H1 (cell line): ENCODE measurements at places on chromosomes 4 and X. TPM values are rescaled to one million over a fixed set of nuclear protein-coding genes. Genes with fewer than 3 reads are reported as not detected.

DNA sequence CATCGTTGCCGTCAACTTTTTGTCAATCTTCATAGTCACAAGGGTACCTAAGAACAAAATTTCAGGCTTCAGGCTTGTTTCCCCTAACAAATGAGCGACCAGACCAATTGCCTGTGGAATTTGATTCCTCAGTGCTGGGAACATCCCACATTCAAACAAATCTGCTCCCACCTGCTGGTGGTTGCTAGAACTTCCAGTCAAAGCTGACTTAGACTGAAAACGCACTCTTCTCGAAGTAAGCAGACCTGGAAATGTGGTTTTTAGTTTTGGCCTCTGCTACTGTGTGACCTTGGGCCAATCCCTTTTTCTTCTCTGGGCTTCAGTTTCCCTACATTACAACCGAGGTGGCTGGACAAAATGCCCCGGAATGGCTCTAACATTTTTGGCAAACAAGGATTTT lies 1.8 kb upstream of the GABRQ start:
- no peak for DNase-seq
- no peak overlapping the region for H3K4me3 ChIP-seq
- H3K36me3 ChIP-seq = no peaks in the 10 kb centered on the region
- peaks cover 13% of the 10 kb centered on the region for H3K4me1 ChIP-seq

CCKAR gene
- not detected in 2 replicates for total RNA-seq

GRCh38 chr4:132901224-132901623 lies 247.9 kb upstream of the PCDH10 start:
- no peak overlapping the region for H3K27ac ChIP-seq
- DNase-seq = no peak

- no peak overlapping the region for H3K27ac ChIP-seq
- H3K27me3 ChIP-seq = no peaks in the 10 kb centered on the region
- no peaks in the 10 kb centered on the region for H3K36me3 ChIP-seq
- no peak for DNase-seq
- H3K4me3 ChIP-seq = no peak overlapping the region
Observed at GRCh38 chr4:98510340-98510739, 148.1 kb downstream of the TSPAN5 start.

DNA sequence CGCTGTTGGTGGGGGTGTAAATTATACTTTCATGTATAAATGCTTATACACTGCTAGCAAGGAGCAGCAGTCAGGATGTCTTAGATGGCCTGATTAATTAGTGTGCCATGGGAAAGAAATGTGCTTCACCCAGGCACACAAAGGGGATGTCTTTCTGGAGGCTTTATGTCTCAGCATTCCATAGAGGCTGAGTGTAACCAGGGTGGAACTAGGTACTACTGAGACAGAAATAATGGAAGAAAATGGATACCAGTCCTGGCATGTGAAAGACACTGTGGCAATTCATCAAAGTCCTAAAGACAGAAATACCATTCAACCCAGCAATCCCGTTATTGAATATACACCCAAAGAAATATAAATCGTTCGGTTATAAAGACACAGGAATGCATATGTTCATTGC lies 52.5 kb downstream of the PF4 start:
- H3K27ac ChIP-seq = no peak overlapping the region
- H3K36me3 ChIP-seq = no peaks in the 10 kb centered on the region
- H3K4me1 ChIP-seq = no peaks in the 10 kb centered on the region

DNA sequence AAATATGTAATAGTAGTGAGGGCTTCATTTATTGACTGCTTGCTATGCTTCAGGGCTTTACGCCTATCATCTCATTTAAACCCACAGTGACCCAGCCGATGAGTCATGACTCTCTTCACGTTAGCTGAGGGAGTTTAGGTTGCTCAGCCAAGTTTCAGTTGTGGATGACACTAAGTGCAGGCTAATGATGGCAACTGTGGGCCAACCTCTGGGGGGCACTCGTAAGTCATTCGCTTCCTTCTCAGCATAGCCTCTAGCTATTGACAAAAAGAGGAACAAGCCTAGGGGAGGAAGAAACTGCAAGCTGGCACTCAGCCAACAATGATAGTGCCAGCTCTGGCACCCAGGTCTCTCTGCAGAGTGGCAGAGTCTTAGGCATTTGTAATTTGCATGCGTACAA lies 325.0 kb downstream of the ARHGAP10 start:
- H3K27me3 ChIP-seq = no peaks in the 10 kb centered on the region
- H3K4me3 ChIP-seq = no peak overlapping the region
- no peak for DNase-seq
- H3K36me3 ChIP-seq = no peaks in the 10 kb centered on the region

CLCN4 gene
- total RNA-seq = 7.5 and 11.2 TPM in 2 replicates

AMER1 gene
- 9.4 and 10.2 TPM in 2 replicates for total RNA-seq

DNA sequence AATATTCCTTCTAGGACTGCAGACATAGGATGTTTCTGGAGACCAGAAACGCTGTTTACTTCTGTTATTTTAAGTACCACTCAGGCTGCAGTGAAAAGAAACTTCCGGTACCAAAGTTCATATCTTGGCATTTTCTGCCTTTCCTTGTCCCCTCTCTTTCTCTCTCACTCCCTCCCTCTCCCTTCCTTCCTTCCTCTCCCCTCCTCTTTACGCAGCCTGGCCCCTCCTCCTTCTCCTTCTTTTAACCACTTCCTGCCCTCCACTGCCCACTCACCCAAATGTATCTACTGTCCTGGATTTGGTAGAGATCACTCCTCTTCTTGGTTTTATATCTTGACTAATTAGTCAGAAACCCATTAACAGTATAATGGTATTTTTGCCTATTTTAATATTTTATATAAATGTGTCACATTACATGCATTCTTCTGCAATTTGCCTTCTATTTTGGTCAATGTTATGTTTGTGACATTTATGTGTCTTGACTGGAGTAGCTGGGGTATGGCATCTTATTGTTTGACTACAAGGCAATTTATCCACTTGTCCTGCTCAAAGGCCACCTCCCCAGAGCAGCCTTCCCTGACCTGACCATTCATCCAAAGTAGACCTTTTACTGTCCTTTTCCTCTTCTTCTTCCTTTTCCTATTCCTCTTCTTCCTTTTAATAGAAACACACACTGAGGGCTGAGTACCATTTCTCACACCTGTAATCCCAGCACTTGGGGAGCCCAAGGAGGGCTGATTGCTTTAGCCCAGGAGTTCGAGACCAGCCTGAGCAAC lies 56.9 kb downstream of the BCOR start:
- no peak for DNase-seq
- no peaks in the 10 kb centered on the region for H3K27me3 ChIP-seq

GYPB gene
- total RNA-seq = not detected in 2 replicates

DNA sequence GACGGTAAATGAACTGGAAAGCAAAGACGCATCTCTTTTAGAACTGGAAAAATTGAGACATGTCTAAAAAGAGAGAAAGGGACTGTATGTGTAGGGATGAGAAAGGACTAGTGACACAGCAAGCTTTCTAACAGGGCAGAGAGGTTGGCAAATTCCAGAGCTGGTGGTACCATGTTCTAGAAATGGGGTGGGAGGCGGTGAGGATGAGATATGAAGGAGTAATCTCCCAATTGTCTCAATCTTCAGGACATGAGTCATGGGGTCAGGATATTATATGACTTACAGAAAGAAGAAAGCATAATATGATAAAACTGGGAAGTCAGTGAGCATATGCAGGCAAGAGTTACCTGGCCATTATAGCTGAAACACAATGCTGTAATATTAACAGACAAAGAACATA lies 14.2 kb downstream of the TAB3 start:
- no peaks in the 10 kb centered on the region for H3K4me1 ChIP-seq
- H3K36me3 ChIP-seq = no peaks in the 10 kb centered on the region
- no peak overlapping the region for H3K27ac ChIP-seq
- no peak for DNase-seq
- no peaks in the 10 kb centered on the region for H3K27me3 ChIP-seq

FDCSP gene
- not detected in 2 replicates for total RNA-seq

- no peaks in the 10 kb centered on the region for H3K36me3 ChIP-seq
- H3K4me1 ChIP-seq = no peaks in the 10 kb centered on the region
- H3K4me3 ChIP-seq = no peak overlapping the region
- no peak overlapping the region for H3K27ac ChIP-seq
- DNase-seq = no peak
Observed at GRCh38 chr4:181258569-181258968, 984.6 kb upstream of the TENM3 start.

STIM2 gene
- total RNA-seq = 20.1 and 22.9 TPM in 2 replicates

GRCh38 chr4:107654694-107655093 lies 65.3 kb downstream of the PAPSS1 start:
- no peak for DNase-seq
- peaks cover 11% of the 10 kb centered on the region; the same call in 1 of the 2 replicates for H3K36me3 ChIP-seq
- no peaks in the 10 kb centered on the region for H3K27me3 ChIP-seq
- no peak overlapping the region for H3K27ac ChIP-seq
- H3K4me1 ChIP-seq = peaks cover 2% of the 10 kb centered on the region; the same call in 1 of the 2 replicates

TCEAL2 gene
- total RNA-seq = 15.1 and 15.7 TPM in 2 replicates

EVC2 gene
- 5.9 and 6.4 TPM in 2 replicates for total RNA-seq

DNA sequence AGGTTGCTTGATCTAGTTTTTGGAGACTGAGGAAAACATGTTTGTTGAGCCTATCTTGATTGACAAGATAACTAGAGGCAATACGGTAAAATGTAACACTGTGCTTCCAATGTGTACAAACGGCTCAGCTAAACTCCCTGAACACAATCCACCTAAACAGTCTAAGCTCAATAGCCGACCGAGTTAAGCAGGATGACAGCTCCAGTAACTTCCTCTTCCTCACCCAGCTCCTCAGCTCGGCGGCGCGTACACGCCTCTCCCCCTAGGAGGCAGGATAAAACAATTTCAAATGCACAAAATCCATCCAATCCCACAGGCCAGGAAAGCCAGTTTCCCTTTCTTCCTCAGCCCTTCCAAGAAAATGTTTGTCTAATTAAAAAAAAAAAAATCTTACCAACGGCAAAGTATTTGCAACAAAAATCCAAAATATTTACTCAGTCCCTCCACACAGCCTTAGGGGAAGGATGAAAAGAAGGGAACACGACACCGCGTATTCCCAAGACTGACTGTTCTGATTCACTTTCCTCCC lies 1.0 kb downstream of the CNOT6L start:
- no peak overlapping the region for H3K27ac ChIP-seq
- H3K36me3 ChIP-seq = no peaks in the 10 kb centered on the region
- no peaks in the 10 kb centered on the region; the same call in 1 of the 2 replicates for H3K4me1 ChIP-seq
- peak; percentile 53 for DNase-seq
- peaks cover 4% of the 10 kb centered on the region; the same call in 1 of the 2 replicates for H3K27me3 ChIP-seq

GRCh38 chrX:46865281-46865680 lies 28.4 kb downstream of the RP2 start:
- no peaks in the 10 kb centered on the region for H3K4me1 ChIP-seq
- H3K27ac ChIP-seq = no peak overlapping the region
- no peaks in the 10 kb centered on the region for H3K36me3 ChIP-seq
- DNase-seq = no peak

GRCh38 chrX:40097504-40098263 lies at the start of gene BCOR:
TSS of gene BCOR (minus strand) at chrX:40097958. CDS start at chrX:40077929, 20,029 bp downstream.
- H3K4me1 ChIP-seq = peaks cover 4% of the 10 kb centered on the region
- DNase-seq = peak; percentile 63
- H3K27me3 ChIP-seq = peaks cover 25% of the 10 kb centered on the region
- H3K36me3 ChIP-seq = no peaks in the 10 kb centered on the region
- H3K4me3 ChIP-seq = peak within 1 kb of the TSS; percentile 79

GRCh38 chr4:185730387-185730786 lies 81.6 kb downstream of the SORBS2 start:
- no peak overlapping the region for H3K27ac ChIP-seq
- H3K36me3 ChIP-seq = peaks cover 12% of the 10 kb centered on the region
- no peak overlapping the region for H3K4me3 ChIP-seq
- no peak for DNase-seq
- no peaks in the 10 kb centered on the region for H3K27me3 ChIP-seq
- peaks cover 10% of the 10 kb centered on the region for H3K4me1 ChIP-seq

PABPC1L2B gene
- total RNA-seq = 0.59 and 1.7 TPM in 2 replicates

- H3K4me1 ChIP-seq = no peaks in the 10 kb centered on the region
- no peak overlapping the region for H3K4me3 ChIP-seq
- no peak overlapping the region for H3K27ac ChIP-seq
- no peaks in the 10 kb centered on the region for H3K36me3 ChIP-seq
- DNase-seq = no peak
Observed at GRCh38 chr4:184815046-184815877, 10.5 kb downstream of the ACSL1 start.

GRCh38 chr4:84362896-84363655 lies 136.0 kb downstream of the NKX6-1 start:
- no peaks in the 10 kb centered on the region for H3K27me3 ChIP-seq
- DNase-seq = no peak
- H3K27ac ChIP-seq = no peak overlapping the region
- H3K4me3 ChIP-seq = no peak overlapping the region
- H3K4me1 ChIP-seq = no peaks in the 10 kb centered on the region; the same call in 1 of the 2 replicates

GRCh38 chr4:98932539-98932938 lies 3.6 kb upstream of the EIF4E start:
- H3K4me1 ChIP-seq = peaks cover 4% of the 10 kb centered on the region
- H3K4me3 ChIP-seq = no peak overlapping the region
- H3K27ac ChIP-seq = no peak overlapping the region
- H3K27me3 ChIP-seq = no peaks in the 10 kb centered on the region
- H3K36me3 ChIP-seq = no peaks in the 10 kb centered on the region

GRCh38 chrX:95059909-95060308 lies 1385.9 kb downstream of the FAM133A start:
- no peaks in the 10 kb centered on the region for H3K36me3 ChIP-seq
- DNase-seq = no peak
- H3K4me1 ChIP-seq = no peaks in the 10 kb centered on the region
- H3K27ac ChIP-seq = no peak overlapping the region
- no peak overlapping the region for H3K4me3 ChIP-seq

DNA sequence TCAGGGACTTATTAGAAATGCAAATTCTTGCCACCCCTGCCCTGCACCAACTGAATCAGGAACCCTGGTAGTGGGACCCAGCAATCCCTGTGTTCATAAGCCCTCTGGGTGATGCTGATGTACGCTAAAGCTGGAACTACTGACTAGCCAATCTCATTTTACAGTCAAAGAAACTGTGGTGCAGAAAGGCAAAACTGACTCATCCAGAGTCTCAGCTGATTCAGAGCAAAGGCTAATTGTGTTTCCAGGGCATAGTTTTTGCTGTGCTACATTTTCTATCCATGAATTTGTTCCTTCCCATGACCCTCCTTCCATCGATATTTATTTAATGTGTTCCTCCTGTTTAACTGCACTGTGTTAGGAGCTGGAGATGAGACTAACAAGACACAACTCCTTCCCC lies 207.5 kb downstream of the REPS2 start:
- no peak overlapping the region for H3K27ac ChIP-seq
- H3K4me3 ChIP-seq = no peak overlapping the region
- no peaks in the 10 kb centered on the region for H3K27me3 ChIP-seq
- H3K36me3 ChIP-seq = no peaks in the 10 kb centered on the region
- H3K4me1 ChIP-seq = no peaks in the 10 kb centered on the region
- no peak for DNase-seq

PRDM5 gene
- total RNA-seq = 23.4 and 23.7 TPM in 2 replicates

ATP8A1 gene
- 12.2 and 14.9 TPM in 2 replicates for total RNA-seq

- H3K4me1 ChIP-seq = no peaks in the 10 kb centered on the region
- no peak overlapping the region for H3K4me3 ChIP-seq
- H3K27ac ChIP-seq = no peak overlapping the region
- H3K36me3 ChIP-seq = no peaks in the 10 kb centered on the region
- H3K27me3 ChIP-seq = no peaks in the 10 kb centered on the region
- DNase-seq = no peak
Observed at GRCh38 chr4:166077782-166078181, 204.7 kb downstream of the TLL1 start.
